ENCODE measurements at places on chromosomes 13 and 19.

GRCh38 chr13:25329706-25330105 lies 28.3 kb downstream of the NUP58 start:
- peak; percentile 8 for DNase-seq

- peak; percentile 1 for DNase-seq
Observed at GRCh38 chr13:67740871-67741535, 510.9 kb upstream of the PCDH9 start.

- peak; percentile 30 for DNase-seq
Observed at GRCh38 chr13:24502533-24503378, 9.8 kb downstream of the PARP4 start.

GRCh38 chr13:24038405-24038804 lies 122.1 kb upstream of the SPATA13 start:
- DNase-seq = no peak

DNA sequence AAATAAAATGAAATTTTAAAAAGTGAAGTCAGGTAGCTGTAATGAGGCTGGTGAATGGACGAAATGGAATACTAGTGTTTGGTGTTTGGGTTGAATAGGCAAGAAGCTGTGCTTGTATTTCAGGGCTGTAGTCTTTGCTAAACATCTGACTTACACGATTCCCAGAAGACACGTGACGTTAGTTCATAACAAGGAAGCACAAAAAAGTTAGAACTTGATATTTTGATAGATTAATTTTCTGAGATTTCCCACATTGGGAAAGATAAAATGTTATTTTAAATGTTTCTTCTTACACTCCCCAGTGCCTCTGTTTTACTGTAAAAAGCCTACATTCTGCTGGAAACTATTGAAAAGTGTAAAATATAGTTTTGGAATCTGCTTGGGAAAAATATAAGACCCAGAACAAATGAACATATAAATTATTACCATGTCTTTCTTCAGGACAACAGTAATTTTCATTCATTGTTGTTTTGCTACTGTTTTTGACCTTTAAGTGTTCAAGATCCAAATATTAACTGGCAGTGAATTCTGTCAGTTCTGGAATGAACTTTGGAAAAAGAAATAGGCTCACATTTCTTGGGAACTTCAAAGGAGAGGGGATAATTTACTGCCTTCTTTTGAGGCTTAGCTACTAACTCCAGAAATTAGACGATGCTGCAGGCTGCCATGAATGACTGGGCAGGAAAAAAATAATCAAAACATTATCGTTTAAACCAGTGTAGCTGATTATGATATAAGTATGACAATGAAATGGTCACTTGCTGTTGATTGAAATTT lies 241.3 kb downstream of the SLITRK6 start:
- DNase-seq = no peak

- no peak for DNase-seq
Observed at GRCh38 chr19:30366282-30366681, 5.9 kb upstream of the ZNF536 start.

GRCh38 chr13:99322297-99323103 lies 15.3 kb upstream of the GPR183 start:
- DNase-seq = peak; percentile 83

DNA sequence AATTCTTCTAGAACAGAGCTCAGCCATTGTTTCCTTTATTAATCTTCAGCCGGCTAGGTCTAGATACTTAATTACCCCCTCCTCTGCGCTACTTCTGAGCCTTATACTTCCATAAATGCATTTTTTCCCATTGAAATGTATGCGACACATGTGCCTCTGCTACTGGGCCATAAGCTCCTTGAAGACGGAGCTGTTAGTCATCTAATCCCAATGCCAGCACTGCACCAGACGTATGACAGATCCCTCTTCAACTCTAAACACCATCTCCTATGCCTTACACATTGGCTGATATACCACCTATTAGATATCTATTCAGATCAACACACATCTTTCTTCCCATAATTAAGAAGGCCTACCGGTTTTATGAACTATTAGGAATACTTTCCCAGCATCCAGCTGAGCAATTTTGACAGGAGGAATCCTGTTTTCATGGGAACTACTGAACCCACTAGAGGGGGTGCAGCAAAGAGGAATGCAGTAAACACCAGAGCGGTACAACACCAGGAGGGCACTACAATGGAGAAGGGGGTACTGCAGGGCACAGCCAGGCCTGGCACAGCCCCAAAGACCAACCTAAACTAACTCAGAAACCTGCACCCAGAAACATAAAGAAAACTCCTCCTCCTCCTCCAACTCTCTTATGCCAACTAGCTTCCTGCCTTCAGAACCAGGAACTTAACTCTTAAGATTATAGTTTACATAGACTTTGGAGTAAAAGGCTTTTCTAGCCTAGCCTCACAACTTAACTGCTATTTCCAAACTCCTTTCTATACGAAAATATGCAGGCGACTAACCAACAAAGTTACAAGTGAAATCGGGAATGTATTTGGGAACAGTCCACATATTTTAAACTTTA lies 18.7 kb downstream of the STK24 start:
- DNase-seq = peak; percentile 57

GRCh38 chr19:5263615-5264014 lies 77.0 kb downstream of the PTPRS start:
- DNase-seq = no peak

DNA sequence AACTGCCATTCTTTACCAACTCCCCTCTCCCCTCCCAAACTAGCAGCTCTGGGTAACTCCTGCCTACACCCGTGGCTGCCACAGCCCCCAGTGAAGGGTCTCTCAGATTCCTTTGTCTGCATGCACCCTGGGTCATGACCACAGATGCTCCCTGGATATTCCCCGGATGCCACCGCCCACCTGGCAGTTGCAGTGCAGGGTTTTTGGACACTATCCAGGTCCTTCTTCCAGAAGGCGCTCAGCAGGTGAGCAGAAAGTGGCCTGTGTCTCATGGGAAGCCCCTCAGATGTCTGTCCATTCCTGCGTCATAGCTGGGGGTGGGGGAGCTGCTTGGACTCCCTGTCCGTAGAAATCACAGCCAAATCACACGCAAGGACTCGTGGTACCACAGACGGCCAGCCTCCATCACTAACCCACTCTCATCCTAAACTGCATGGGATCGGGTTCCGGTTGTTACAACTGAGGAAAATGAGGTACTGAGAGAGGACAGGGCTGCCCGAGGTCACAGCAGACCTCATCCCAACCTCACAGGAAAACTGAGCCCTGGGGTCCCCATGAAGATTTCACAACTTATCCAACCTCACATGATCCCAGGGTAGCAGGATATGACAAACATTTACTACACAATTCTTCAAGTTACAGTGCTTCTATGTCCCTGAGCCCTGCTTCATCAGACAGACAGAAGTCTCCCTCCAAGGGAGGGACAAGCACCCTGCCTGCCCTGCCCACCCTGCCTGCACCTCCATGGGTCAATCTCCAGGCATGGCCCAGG lies 38.6 kb downstream of the ELL start:
- DNase-seq = no peak

DNA sequence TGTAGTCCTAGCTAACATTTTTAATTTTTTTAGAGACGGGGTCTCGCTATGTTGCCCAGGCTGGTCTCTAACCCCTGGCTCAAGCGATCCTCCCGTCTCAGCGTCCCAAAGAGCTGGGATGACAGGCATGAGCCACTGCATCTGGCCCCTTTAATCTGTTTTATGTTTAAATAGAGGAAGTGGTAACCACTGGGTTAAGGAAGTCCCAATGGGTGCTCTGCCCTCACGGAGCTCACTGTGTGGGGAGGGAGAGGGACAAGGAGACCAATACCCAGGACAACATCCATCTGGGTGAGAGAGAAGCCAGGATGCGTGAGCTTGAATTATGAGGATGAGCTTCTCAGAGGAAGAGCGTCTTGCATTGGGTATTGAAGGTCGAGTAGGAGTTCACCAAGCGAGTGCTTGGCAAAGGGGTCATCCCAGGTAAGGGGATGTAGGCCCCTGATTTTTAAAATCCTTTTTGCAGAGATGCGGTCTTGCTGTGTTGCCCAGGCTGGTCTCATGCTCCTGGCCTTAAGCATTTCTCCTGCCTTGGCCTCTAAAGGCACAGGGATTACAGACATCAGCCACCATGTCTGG lies 13.8 kb downstream of the YJU2 start:
- no peak for DNase-seq

GRCh38 chr19:2132731-2133490 lies 18.5 kb downstream of the AP3D1 start:
- no peak for DNase-seq

- DNase-seq = no peak
Observed at GRCh38 chr19:7478173-7478842, 10.5 kb downstream of the PEX11G start.

GRCh38 chr13:51246418-51247277 lies 24.4 kb downstream of the FAM124A start:
- DNase-seq = no peak

DNA sequence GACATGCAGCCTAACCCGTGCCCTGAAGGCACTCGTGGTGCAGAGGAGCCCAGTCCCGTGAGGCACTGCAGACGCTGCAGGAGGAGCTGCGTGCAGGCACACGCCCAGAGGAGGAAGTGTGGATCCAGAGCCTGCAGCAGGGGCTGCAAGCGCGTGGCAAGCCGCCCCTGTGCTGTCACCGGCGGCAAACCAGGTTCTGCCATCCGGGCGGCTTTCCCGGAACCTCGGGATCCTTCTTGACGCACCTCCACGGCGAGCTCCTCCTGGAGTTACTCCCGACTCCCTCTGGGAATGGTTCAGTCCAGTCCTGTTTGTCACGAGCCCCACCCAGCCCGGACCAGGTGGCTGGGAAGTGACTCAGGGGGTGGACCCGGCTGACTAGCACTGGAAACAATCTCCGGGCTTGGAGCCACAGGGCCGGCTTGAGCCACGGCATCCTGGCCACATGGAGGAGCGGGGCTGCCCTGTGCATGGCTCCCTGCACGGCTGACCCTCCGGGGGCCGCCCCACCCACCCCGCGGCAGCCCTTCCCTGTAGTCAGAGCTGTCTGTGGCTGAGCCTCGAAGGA lies 10.2 kb downstream of the DPP9 start:
- peak; percentile 71 for DNase-seq

- no peak for DNase-seq
Observed at GRCh38 chr13:50361282-50361681, 346.0 kb downstream of the KCNRG start.

DNA sequence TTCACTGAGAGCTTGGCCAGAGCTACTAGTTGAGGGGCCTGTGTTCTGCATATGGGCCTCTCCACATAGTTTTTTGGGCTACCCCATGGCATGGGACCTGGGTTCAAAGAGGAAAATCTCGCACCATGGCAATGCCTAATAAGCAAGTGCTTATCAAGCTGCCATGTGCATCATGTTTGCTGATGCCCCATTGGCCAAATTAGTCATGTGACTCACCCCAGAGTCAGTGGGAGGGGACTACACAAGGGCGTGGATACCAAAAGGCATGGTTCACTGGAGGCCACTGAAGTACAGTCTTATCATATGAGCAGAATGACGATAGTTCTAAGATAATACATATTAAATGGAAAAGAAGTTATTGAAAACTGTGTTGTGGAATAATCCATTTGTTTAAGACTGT lies 214.8 kb downstream of the LMO7 start:
- DNase-seq = no peak

- DNase-seq = no peak
Observed at GRCh38 chr19:825897-826644, 1.6 kb upstream of the AZU1 start.

DNA sequence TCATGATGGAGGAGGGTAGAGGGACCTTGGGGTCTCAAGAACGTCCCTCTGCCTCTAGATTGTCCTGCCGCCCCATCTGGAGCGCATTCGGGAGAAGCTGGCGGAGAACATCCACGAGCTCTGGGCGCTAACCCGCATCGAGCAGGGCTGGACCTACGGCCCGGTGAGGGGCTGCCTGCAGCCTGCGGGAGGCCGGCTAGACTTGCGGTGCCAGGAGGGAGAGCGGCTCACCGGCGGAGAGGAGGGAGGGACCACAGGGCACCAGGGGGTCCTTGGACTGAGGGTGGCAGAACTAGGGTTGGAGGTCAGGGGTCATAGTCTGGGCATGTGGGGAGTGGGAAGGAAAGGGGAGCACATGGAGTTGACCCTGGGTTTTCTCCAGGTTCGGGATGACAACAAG lies 29.9 kb downstream of the RYR1 start:
- DNase-seq = no peak

DNA sequence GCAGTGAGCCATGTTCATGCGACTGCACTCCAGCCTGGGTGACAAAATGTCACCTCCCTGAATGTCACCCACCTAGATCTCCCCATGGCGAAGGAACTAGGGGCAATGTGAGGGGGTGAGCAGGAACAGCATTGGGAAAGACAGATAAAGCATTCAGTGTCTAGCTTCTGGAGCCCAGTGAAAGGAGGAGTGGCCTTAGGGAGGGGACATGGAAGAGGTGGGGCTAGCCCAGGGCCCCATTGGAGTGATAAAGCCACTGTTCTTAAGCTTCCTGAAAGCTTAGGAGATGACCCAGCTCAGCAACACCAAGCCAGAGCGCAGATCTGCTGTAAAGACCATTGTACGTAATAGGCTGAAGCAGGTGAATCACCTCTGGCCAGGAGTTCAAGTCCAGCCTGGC lies 13.0 kb upstream of the KCNN1 start:
- no peak for DNase-seq

DNA sequence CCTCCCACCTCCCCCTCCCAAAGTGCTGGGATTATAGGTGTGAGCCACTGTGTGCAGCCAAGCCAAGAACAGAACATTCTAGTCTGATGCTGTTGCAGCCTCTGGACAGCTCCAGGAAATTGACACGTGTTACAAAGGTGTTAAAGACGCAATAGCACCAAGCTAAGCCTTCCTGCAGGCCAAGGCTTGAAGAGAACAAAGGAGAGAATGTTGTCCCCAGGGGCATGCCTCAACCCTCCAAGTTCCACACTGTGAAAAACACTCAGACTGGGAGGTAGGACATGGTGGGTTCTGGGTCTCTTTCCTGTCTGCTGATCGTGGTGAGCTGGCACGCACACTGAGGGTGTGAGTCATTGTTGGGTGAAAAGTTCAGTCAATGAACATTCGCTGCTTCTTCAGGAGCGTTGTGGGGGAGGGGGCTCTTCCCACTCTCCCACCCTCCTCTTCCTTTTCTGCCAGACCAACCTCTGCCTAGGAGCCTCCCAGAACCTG lies 5.3 kb upstream of the PTPRS start:
- peak; percentile 75 for DNase-seq

DNA sequence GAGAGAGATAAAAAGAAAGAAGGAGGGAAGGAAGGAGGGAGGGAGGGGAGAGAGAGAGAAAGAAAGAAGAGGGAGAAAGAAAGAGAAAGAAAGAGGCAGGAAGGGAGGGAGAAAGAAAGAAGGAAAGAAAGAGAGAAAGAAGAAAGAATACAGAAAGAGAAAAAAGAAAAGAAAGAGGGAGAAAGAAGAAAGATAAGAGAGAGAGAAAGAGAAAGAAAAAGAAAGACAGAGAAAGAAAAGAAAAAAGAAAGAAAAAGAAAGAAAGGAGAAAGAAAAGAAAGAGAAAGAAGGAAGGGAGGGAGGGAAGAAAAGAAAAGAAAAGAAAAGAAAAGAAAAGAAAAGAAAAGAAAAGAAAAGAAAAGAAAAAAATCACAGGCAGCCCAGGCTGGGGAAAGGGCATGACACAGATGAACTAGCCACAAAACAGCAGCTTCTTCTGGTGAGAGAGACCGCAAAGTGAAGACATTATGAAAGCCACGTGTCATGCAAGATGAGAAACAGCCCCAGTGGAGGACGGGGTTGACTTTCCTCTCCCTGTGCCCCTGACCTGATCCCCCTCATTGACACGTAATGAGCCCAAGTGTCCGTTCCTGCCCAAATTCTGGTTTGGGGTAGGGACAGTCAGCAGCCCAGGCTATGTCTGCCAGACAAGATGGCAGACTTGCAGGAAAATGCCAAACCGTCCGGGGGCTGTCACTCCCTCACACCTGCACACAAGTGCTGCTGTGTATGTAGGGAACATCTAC lies 102.1 kb downstream of the INSR start:
- DNase-seq = peak; percentile 45

GRCh38 chr13:72125561-72125960 lies 258.6 kb upstream of the DACH1 start:
- no peak for DNase-seq

GRCh38 chr13:45339867-45340266 lies 1.1 kb downstream of the TPT1 start:
- no peak for DNase-seq

Data from fibroblast of skin of scalp (primary cell).